Activated naive CD4-positive, alpha-beta T cell treated with anti-CD3 and anti-CD28 coated beads for 36 hours (primary cell): ENCODE measurements at places on chromosomes 4 and X.

DNA sequence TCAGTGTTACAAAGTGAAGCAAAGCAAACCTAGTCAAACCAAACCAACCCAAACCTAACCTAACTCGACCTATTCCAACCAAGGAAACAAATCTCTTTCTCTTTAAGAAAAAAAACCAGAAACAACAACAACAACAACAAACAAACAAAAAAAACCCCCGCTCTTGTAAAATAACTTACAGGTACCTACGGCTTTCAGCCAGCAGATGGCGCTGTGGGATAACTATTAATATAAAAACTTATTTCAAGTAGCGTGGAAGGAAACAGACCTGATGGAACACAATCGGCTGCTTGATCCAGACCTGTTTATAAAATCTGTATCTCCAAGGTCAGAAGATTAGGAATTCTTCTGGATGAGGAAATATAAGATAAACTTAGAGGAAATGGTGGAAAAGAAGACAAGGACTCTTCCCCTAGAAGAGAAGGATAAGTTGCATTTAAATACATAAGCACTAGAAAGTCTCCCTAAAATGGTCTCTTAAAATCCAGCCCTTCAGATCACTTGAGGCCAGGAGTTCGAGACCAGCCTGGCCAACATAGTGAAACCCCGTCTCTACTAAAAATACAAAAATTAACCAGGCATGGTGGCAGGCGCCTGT lies 34.4 kb upstream of the CDKL5 start:
- peak; percentile 70 for DNase-seq

DNA sequence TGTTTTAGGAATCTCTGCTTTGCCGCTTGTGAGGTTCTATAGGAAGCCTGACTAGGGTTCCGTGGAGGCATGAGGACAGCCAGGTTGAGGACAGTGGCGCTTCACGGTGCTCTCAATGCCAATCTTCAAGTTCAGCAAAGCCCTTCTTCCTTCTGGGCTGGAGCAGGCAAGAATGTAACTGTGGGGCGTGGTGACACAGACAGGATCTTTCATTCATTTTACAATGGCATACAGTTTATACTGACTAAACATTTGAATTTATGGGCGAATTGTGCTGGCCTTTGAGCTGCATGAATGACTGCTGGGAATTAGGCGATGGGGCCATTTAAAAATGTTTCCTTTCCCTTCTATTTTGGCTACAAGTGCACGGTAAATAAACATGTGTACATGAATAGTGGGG lies 2.9 kb upstream of the NHS start:
- DNase-seq: no peak

DNA sequence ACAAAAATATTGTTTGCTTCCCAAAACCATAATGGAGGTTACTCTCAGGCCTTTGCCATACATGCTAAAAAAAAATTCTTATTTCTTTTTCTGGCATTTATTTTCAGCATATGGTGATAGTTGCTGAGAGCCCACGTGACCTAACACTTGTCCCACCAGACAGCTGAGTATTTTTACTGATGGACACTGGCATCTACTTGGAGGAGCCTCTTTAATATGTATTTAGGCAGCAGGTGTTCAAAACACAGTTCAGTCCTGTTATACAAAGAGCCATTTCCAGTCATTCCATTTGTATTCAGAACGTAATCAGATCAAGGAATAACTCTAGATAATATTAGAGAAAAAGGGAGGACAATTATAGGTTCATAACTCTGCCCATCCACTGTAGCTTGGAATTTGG lies 95.5 kb downstream of the CXCL13 start:
- no peak for DNase-seq

GRCh38 chr4:55592014-55592413 lies at the start of gene PDCL2:
PDCL2 (minus strand) TSS chr4:55592245; CDS start chr4:55592109, 136 bp downstream.
- DNase-seq: no peak

DNA sequence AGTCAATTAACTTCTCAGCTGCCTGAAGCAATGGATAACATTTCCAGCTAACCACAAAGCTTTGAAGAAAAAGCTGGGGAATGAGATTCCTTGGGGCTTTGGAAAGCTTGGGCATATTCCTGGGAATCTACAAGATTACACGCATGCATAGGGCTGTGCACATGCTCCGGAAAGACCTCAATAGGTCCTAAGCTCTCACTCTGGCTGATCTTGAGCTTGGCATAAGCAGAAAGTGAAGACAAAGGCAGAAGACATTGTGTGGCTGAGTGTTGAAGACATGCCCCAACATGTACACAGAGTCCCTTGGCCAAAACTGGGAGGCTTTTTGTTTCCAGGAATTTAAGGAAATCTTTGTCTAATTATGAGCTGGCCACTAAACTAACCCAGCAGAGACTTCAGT lies 31.2 kb downstream of the ATG4A start:
- no peak for DNase-seq

DNA sequence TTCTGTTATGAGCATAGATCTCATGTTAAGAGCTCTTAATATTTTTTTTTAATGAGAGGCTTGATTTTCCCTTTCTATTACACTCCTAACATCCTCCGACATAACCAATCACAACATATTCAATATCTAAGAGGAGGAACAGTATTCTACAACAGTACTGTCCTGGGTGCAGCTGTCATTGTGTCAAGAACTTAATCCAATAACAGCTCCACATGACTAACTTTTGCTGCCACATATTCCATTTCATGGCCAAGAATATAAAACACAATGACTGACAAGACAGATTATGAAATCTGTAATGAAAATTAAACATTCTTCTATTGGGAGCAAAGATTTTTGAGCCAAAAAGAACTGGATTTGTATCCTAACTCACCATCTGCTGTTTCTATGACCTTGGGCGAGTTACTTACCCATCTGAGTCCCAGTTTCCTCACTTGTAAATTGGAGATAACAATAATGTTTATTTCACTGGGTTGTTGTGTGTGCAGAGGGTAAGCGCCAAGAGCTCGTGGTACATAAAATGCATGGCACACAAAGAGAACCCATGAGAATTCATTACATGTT lies 405.6 kb downstream of the SPRY1 start:
- DNase-seq: no peak

- no peak for DNase-seq
Observed at GRCh38 chr4:52744588-52744987, 6.6 kb downstream of the ERVMER34-1 start.

GRCh38 chr4:14924076-14924811 lies 78.0 kb upstream of the CPEB2 start:
- DNase-seq: peak; percentile 15

GRCh38 chr4:121306931-121307330 lies 73.9 kb downstream of the QRFPR start:
- DNase-seq: no peak

DNA sequence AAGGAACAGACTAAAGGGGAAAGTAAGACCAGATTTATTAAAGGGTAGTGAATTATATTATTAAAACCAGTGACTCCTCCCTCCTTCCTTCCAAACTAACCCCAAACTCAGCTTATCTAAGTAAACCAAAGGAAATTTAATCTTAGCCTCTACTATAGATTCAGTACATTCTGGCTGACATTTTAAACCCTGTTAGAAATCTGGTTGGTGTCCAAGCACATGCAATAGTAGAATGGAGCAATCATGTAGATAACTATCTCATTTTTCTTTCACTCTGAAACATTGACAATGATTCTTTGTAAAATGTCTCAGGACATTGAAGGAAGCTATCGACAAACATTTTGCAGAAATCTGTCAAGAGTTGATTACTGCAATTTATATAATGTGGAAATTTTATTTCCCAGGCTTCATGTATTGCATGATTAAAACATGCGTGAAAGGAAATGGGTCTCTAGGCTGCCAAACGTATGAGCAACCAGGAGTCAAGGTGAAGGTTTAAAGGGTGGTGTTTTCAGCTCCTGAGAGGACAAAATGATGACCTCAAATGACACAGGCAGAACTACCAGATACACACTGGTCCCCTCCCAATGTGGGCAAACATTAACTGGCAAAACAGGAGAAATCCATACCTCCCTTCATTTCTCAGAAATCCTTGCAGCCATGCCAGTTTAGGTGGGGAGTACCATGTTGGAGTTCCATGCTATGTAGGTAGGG lies 58.2 kb upstream of the RBM47 start:
- DNase-seq: no peak

DNA sequence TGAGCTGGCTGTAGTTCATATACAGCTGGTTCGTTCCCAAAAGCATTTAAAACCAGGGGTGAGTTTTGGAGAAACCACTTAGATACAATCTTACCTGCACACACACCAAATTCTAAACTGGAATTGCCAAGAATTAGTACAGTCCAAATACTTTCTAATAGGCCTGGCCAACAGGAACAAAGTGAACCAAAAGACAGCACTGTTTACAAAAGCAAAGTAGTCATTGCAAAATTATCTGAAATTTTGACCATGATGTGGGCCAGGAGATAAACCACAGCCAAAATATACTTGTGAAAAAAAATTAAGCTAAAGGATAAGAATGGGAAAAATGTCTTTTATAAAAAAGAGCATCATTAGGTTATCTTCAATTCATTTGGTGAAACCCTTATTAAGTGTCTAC lies 37.9 kb upstream of the NAP1L5 start:
- DNase-seq: no peak

DNA sequence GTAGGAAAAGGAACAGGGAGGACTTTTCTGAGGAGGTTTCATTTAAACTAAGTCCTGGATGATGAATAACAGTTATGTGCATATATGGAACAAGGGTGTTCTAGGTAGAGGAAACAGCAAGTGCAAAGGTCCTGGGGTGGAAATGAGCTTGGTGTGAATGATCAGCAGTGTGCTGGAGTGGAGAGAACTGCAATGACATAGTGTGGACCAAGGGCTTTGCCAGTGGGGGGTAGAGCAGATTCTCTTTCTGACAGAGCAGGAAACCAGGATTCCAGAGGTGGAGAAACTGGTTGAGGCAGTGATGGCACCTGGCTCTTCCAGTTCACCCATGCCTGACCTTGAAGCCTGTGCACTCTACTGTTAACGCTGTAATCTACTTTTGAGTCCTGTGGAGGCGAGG lies 1.7 kb downstream of the PPP1R3F start:
- DNase-seq: peak; percentile 59

- DNase-seq: no peak
Observed at GRCh38 chr4:153181293-153181692, 22.9 kb upstream of the TRIM2 start.

GRCh38 chrX:97529536-97530200 lies 646.0 kb downstream of the RPA4 start:
- DNase-seq: no peak

- no peak for DNase-seq
Observed at GRCh38 chr4:40713798-40714197, 36.0 kb upstream of the NSUN7 start.

- DNase-seq: no peak
Observed at GRCh38 chr4:162408309-162408708, 244.5 kb upstream of the FSTL5 start.

GRCh38 chrX:47515941-47516665 lies 33.1 kb upstream of the ZNF41 start:
- peak; percentile 24 for DNase-seq

DNA sequence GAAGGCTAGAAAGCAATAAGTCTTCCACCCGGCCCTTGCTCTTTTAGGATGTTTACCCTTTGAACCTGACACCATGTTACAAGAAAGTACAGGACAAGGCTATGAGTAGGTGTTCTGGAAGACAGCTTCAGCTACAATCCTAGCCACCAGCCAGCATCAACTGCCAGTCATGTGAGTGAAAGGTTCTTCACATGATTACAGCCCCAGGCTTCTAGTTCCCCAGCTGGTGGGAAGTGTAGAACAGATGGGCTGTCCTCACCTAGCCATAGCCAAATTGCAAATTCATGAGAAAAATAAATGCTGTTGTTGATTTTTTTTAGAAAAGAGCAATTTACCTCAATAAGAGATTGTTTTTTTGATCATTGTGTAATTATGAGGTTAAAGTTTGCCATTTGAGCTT lies 60.8 kb downstream of the GRXCR1 start:
- no peak for DNase-seq

DNA sequence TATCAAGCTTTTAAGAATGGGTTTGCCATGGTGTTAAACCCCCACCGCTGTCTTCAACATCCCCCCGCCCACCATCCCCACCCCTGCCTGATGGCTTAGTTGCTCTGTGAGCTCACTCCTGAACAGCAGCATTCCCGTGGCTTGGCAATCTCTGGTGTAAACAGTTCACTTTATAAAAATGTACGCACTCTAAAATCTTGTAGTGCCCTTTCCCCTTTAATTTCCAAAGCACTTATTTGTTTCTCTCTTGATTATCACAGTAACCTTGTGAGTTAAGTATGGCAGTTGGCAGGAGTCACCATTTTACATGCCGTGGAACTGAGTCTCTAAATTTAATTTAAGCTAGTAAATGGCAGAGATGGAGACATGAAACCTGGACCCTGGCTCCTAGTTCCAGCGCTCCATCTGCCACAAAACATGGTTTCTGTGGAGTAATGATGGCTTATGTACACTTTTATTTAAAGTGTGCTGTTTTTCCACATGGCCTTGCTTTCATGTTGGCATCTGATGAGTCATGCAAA lies 123.1 kb downstream of the AFF1 start:
- DNase-seq: no peak

DNA sequence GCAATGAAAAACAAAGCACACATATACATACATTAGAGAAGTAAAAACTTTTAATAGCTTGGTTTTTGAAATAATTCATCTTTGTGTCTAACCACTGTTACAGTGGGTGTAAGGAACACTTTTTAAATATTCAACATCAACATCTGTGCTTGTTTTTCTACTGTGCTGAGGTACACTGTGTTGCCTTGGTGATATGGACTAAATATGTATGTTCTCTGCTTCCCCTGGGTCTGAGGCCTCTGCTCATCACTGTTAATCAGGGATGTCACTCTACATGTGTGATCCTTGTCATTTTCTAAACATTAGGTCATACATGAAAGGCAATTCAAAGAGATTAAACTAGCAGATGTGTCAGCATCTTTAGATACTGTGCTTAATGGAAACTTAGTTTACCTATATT lies 10.9 kb downstream of the MCTS1 start:
- no peak for DNase-seq

- peak; percentile 43 for DNase-seq
Observed at GRCh38 chr4:2843941-2844584, 419 bp downstream of the ADD1 start.

DNA sequence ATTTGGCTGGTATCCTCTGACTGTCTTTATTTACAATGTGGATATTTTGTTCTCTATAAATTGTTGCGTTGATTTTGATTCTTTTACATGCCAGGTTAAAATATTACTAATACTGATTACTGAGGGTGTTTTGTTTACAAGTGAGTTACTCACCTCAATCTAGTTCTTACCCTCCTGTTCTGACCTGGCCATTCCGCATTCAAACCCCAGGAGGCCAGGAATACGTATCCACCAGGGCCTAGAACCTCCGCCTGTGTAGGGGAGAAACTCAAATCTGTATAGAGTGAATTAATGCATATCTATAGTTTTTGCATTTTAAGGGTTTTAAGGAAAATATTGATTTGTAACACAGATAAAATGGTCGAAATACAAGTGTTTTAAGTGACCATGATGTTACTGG lies 2.6 kb upstream of the ZFP42 start:
- DNase-seq: no peak

GRCh38 chr4:24995346-24995919 lies 35.3 kb downstream of the LGI2 start:
- DNase-seq: no peak

GRCh38 chr4:105471566-105472176 lies 2.2 kb downstream of the PPA2 start:
- DNase-seq: peak; percentile 88
